ENCODE measurements at places on chromosomes 1 and 21.

DNA sequence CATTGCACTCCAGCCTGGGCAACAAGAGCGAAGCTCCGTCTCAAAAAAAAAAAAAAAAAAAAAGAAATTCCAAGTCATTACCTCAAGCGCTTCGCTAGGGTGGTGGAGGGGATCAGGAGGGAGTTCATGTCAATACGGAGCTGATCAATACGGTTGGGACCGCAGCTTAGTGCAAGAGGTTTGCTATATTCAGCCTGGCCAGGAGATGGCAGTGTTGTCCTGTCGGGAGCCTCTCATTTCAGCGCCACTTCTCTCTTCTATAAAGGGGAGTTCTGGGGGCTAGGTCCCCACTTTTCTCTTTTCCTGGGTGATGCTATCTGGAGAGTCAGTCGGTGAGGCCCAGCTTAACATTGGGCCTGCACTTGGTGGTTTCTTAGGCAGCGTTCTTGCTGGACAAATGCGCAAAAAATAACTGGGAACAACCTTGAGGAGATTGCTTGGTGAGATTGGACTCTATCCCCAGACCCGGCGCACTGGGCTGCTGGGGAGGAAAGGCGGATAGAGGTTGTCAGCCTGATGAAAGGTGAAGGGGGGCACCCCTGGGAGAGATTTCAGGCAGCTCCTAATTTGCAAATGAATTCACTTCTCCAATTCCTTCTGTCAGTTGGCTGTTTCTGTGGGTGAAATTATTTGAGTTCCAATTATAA, 40.4 kb downstream of the KIAA0040 start:
- peak; percentile 45 for DNase-seq

GRCh38 chr1:42935971-42936308, 22.7 kb downstream of the SLC2A1 start:
- no peak for DNase-seq

DNA sequence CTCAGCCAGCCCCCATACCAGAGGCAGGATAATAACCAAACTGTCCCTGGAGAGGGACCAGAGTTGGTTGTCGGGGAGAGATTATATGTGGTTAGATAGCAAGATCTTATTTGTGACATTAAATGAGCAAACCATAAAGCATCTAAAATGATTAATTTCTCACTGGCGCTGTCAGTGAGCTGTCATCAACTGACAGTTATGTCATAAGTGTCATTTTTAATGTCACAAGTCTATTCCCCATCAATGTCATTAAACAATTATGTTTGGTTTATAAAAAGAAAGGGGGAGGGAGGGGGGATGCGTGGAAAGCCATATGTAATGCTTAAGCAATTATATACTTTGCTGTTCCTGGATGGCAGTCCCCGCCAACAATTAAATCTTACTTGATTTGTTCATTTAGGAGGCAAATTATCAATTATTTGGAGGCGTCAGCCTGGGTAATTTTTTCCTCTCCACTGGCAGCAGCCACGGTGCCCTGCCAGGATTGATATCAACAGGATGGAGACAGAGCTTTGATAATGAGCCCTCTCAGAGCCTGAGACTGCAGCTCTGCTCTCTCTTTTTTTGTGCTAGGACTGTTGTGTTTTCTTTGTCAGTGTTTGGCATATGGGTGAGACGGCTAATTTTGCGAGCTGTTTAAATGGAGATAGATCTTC, 333.6 kb upstream of the CAMK1G start:
- DNase-seq, result no peak

GRCh38 chr1:39499668-39500067, 8.2 kb downstream of the BMP8A start:
- no peak for DNase-seq

- DNase-seq, result no peak
Measured at GRCh38 chr1:31696242-31696641, 7.6 kb downstream of the COL16A1 start.

DNA sequence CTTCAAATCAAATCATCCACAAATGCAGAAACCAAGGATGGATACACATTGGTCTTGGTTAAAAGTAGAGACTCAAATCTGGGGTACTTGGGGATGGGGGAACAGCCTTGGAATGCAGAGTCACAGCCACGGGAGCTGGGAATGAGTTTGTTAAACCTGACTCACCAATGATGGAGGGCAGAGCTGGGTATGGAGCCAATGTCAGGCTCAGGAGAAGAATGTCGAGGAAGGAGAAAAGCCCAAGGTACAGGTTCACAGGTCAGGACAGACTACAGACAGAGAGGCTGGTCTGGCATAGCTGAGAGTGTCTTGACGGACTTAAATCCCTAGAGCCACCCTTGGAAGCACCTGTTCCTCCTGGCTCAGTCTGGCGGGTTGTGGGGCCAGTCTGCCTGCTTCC, 237.6 kb downstream of the NTNG1 start:
- no peak for DNase-seq

DNA sequence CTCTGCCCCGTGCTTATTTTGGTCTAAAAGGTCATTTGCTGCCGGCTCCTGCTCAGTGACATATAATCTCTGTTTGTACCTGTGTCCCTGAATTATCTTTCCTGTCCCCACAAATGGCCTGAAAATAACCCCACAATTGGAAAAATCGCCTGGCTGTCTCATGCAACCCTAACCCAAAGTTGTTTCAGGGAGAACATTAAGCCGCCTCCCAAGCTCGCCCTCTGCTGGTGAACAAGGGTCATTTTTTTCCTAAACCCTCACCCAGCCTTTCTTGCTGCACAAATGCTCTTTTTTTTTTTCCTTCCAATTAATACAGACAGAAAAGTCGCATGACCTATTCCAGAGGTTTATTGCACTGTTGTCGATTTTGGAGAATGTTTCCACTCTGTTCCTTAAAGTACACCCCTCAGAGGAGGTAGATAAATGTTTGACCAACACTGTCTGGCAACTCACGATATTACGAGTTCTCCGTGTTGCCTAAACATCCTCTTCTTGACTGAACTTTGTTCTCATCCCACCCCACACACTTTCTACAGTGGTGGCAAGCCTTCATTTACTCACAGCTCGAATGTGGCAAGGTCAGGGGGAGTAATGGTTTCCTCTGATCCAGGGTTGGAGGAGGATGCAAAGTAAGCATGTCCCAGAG, 148.7 kb downstream of the ZZZ3 start:
- peak; percentile 61 for DNase-seq

- no peak for DNase-seq
Measured at GRCh38 chr1:54325284-54325683, 80.9 kb downstream of the SSBP3 start.

DNA sequence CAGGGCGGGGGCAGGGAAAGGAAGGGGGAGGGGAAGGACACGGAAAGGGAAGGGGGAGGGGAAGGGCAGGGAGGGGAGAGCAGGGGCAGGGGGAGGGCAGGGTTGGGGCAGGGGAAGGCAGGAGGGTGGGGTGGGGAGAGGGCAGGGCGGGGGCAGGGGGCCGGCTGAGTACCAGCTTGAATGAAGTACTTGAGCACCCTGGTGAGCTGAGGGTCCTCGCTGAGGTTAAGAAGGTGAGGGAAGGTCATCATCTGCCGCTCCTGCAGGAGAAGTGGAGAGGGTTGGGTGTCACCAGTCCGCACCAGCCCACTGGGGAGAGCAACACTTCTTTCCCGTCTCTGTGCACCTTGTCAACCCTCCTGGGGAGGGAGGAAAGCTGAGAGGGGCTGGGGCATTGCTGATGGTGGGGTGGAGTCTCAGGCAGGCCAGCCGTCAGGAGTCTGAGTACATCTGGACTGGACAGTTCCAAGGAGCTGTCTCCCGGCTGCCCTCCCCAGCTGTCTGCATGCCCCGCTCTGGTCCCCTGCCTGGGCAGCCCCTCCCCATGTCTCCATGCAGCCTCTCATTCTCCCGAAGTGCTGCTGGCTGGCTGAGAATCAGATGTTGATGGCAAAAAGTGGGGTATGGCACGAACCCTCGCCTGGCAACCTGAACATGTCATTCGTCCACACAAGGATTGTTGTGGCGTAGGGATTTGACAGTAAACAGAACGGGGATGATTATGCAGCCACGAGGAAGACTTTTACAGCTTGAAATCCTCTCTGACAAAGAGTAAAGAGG, 70.0 kb downstream of the SCCPDH start:
- DNase-seq, result no peak

DNA sequence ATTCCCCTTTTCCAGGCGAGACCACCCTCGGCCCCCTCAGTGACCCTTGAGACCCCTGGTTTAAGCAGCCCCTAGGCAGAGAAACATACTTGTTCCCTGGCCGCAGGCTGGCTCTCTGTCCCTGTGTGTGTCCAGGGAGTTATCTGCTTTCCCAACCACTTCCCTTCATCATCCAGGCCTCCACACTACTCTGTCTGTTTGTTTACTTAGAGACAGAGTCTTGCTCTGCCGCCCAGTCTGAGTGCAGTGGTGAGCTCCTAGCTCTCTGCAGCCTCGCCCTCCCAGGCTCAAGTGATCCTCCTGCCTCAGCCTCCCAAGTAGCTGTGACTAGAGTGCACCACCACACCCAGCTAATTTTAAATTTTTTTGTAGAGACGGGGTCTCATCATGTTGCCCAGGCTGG, 5.8 kb upstream of the VWA1 start:
- no peak for DNase-seq

DNA sequence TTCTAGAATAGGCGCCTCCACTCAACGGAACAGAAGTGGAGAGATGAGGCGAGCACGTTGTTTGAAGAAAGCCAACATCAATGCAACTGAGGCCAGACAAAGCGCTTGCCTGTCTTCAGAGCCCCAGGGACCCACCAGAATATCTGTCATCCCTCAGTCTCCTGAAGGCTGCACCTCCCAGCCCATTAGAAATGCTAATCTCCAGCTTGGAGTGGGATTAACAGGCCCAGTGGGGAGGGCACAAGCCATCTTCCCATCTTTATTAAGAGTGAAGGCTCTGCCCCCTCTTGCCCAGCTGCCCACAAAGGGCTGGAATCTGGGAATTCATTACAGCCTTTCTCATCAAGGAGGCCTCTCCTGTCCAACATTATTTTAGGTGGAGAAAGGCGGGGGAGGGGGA, 16.8 kb upstream of the CNTN2 start:
- DNase-seq, result no peak

DNA sequence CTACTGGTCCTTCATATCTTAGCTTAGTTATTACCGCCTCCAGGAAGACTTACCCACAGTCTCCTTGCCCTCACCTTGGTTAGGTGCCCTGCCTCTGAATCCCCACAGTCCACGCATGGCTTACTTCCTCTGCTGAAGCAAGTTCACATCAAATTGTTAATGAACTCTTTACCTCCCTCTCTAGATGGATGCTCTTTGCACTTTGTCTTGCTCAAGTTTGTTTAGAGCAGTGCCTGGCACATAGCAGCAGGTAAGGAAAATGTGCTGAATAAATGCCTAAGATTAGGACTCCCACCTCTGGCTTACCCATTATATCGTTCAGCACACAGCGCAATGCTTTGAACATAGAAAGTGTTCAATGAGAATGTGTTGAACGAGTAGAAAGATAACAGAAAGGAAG, 90.5 kb downstream of the BEND5 start:
- no peak for DNase-seq

DNA sequence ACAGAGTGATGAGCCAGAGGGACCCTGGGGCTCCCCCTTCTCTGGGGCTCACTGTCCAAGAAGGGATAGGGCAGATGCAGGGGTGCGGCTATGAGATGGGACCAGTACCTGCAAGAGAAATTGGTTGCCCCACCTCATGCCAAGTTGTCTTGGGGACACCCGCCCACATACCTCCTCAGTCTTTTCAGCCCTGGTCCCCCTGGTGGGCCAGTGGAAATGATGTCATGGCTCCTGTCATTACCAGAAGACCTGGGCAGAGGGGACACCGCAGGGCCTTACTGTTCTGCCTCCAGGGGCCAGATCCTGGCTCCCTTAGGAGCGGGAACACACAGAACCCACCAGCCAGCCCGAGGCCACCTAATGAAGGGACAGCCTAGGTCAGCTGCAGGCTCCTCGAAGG, 63.2 kb downstream of the CDK18 start:
- no peak for DNase-seq

GRCh38 chr1:1011396-1011949, 1.8 kb upstream of the ISG15 start:
- no peak for DNase-seq

DNA sequence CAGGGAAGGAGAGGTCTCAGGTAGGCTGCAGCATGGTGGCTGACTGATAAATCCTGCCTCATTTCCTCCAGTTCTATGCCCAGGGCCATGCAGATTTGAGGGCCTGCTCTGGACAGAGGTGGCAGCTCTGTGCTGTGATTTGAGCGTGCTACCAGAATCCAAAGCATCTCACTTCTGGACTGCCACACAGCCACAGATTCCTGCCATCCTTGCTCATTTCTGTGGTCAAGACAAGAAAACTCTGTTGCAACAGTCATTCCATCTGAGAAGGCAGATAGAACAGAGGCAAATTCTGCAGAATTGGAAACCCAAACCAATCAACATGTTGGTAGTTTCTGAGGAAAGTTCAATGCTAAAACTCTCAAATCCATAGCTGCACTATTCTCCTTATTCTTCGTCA, 102.8 kb upstream of the GALNT2 start:
- no peak for DNase-seq

- no peak for DNase-seq
Measured at GRCh38 chr1:26181586-26182382, 4.5 kb downstream of the CNKSR1 start.

DNA sequence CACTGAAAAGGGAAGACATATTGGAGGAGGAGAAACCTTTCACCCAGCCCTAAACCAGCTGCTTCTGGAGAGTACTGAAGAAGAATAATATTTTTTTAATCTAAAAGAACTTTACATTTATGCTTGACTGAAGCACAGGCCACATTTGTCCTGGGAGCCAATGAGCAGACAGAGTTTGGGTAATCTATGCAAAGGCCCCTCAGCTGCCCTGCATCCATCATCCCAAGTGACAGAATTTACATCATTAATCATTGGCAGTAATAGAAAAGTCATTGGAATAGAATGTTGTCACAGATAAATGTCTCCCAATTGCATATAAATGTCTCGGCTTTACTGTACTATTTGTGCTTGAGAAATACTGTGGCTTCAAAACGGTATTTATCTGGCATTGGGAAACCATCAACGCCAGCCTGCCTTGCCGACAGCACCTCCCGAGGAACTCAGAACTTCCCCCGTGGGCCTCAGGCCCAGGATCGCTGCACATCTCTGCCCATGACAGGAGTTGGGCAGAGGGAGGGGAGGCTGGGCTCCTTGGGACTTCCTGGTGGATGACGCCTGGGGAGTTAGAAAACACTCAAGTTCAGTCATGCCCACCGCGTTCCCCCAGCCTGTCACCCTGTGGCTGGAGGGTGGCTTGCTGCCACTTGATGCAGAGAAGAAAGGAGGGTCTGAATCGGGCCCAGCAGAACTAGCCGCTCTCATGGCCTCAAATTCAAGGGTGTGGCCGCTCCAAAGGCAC, 133.1 kb downstream of the CAMTA1 start:
- no peak for DNase-seq

- DNase-seq, result no peak
Measured at GRCh38 chr1:162772571-162773154, 17.8 kb upstream of the HSD17B7 start.
